ENCODE measurements at places on chromosomes 16 and 17.

DNA sequence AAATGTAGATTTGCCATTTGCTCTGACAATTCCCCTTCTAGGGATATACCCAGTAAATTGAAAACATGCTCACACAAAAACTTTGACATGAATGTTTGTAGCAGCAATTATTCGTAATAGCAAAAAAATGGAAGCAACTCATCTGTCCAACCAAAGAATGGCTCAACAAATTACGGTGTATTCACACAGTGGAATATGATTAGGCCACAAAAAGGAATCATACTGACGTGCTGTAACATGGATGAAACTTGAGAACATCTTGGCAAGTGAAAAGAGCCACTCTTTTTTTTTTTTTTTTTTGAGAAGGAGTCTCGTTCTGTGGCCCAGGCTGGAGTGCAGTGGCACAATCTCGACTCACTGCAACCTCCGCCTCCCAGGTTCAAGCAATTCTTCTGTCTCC lies 24.1 kb upstream of the SPNS3 start:
- no peak for DNase-seq

DNA sequence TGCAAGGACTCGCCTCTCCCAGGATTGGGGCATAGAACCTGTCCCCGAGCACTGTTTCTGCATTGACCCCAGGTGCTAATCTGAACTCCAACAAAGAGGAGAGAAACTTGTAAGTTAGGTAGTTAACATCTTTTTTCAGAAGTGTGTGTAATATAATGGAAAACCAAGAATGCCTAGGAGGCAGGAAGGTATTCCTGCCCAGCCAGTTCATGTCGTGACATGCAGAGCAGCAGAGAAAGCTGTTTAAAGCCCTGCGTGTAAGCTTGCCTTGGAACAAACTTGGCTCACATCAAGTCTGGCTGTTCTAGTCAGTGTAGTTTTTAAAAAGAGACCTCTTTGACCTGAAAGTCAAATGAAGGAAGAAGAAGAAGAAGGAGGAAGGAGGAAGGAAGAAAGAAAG lies 2.1 kb upstream of the GNA13 start:
- no peak for DNase-seq

GRCh38 chr17:76697702-76698465 lies 12.9 kb downstream of the MXRA7 start:
- peak; percentile 54 for DNase-seq

- DNase-seq: no peak
Observed at GRCh38 chr17:39167476-39167875, 1.5 kb upstream of the ARL5C start.

DNA sequence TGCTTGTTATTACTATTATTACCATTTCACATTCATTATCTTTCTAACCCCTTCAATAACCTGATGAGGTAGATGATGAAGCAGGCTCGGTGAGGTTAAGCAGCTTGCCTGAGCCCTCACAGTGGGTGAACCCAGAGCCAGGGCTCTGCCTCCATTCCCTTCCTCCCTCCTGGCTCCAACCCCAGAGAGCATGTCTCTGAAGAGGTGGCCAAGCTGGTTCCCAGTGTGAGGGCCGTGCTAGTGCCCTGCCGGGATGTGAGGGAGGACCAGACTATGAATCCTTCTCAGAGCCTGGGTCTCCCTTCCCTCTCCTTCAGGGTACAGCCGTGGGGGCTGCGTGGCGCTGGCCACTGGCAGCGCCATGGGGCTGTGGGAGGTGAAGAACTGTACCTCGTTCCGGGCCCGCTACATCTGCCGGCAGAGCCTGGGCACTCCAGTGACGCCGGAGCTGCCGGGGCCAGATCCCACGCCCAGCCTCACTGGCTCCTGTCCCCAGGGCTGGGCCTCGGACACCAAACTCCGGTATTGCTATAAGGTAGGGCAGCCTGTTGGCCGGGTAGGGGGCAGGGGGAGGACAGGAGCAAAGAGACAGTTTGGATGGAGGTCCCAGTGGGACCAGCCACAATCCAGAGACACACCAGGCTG lies 49.6 kb downstream of the MRC2 start:
- no peak for DNase-seq

DNA sequence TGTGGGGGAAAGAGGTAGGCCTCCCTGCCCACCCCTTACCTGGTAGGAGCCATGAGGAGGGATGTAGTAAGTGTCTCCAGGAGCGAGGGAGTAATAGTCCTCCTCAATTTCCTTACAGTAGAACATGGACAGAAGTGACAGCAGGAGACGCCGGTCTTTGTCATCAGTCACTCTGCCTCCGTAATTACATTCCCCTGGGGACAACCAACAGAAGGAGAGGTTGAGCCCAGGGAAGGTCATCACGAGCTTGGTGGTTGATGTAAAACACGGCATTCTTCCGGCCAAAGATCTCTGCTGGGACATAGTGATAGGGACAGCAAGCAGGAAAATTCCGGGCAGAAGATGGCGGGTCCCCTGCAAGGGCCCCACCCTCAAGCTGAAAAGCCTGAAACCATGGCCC lies 47.9 kb downstream of the LYRM1 start:
- DNase-seq: no peak

GRCh38 chr17:68437979-68438822 lies 19.1 kb downstream of the WIPI1 start:
- DNase-seq: peak; percentile 16

GRCh38 chr17:78125976-78126894 lies 2.3 kb downstream of the TMC6 start:
- no peak for DNase-seq

- no peak for DNase-seq
Observed at GRCh38 chr17:34389126-34389750, 26.2 kb upstream of the CCL1 start.

GRCh38 chr16:62225675-62226074 lies 189.4 kb upstream of the CDH8 start:
- DNase-seq: peak; percentile 18

Measured in astrocyte of the spinal cord (primary cell).